CD4-positive, alpha-beta T cell treated with Interleukin-4 for 1 hour (primary cell): ENCODE measurements at places on chromosomes 7 and 10.

- DNase-seq = peak; percentile 77
Measured at GRCh38 chr7:39951226-39952194, 1.5 kb downstream of the CDK13 start.

DNA sequence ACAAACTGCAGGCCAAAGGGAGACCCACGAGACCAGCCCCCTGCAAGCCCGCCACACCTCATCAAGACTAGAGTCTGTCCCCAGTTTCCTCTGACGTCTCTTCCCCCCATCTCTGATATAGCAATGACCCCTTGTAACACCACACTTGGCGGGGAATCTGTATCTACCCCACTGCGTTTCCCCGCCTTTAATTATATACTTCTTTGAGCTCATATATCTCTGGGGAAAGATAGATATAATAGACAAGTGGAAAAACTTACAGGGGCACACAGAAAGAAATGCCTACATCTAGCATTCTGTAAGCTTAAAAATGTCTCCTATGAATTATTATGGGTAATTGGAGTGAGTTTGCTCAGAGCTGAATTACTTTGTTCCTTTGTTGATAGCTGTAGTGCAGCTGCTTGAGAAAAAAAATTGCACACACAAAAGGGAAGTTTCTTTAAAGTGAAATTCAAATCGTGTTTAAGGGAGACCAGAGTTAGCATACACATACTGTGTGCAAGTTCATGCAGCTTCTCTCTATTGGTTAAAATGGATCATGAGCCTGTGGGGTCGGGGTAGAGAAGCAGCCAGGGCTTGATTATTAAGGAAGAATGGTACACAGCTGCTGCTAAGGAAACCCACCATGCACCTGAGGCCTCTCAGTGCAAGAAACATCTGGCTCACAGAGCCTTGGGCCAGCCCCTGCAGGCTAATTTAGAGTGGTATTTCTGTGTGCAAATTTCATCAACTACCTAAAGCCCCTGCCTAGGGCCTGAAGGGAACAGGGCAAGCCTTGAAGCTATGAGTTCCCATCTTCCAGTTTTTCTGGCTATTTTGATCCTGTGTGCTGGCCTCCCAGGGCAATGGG lies 32.5 kb downstream of the CDCA7L start:
- no peak for DNase-seq

DNA sequence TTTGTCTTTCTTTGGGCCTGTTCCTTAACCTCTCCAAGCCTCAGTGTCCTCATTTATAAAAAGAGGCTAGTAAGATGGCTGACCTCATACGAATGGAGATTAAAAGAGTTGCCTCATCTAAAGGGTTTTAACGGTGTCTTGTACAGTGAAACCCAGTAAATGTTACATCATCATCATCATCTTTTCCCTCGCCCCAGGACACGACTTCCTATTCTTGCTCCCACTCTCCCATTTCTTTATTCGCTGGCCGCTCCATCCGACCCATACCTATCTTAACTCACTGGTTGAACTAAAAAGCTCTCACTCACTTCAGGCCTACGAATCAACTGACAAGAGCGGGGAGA lies 554 bp downstream of the FRA10AC1 start:
- DNase-seq = no peak

DNA sequence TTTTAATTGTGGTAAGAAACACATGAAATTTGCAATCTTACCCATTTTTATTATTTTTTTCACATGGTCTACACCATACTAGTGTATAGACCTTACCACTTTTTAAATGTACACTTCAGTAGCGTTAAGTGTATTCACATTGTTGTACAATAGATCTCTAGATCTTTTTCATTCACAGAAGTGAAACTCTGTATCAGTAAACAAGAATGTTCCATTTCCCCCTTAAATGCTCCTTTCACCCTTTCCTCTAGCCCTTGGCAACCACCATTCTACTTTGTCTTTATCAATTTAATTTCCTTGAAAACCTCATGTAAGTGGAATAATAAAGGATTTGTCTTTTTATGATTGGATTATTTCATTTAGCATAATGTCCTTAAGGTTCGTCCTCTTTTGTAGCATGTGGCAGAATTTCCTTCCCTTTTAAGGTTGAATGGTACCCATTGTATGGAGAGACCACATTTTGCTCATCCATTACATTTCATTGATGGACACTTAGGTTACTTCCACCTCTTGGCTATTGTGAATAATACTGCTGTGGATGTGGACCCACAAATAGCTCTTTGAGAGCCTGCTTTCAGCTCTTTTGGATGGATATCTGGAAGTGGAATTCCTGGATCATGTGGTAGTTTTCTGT lies 45.7 kb downstream of the SNX10 start:
- DNase-seq = no peak

- DNase-seq = no peak
Measured at GRCh38 chr7:146129997-146130396, 13.4 kb downstream of the CNTNAP2 start.

GRCh38 chr7:106050002-106050745 lies 61.9 kb downstream of the SYPL1 start:
- DNase-seq = no peak

GRCh38 chr7:95433952-95434556 lies 774 bp downstream of the PON2 start:
- no peak for DNase-seq

- DNase-seq = no peak
Measured at GRCh38 chr10:18737841-18738240, 78.6 kb downstream of the ARL5B start.

GRCh38 chr10:101558204-101558603 lies 29.9 kb downstream of the POLL start:
- peak; percentile 9 for DNase-seq

DNA sequence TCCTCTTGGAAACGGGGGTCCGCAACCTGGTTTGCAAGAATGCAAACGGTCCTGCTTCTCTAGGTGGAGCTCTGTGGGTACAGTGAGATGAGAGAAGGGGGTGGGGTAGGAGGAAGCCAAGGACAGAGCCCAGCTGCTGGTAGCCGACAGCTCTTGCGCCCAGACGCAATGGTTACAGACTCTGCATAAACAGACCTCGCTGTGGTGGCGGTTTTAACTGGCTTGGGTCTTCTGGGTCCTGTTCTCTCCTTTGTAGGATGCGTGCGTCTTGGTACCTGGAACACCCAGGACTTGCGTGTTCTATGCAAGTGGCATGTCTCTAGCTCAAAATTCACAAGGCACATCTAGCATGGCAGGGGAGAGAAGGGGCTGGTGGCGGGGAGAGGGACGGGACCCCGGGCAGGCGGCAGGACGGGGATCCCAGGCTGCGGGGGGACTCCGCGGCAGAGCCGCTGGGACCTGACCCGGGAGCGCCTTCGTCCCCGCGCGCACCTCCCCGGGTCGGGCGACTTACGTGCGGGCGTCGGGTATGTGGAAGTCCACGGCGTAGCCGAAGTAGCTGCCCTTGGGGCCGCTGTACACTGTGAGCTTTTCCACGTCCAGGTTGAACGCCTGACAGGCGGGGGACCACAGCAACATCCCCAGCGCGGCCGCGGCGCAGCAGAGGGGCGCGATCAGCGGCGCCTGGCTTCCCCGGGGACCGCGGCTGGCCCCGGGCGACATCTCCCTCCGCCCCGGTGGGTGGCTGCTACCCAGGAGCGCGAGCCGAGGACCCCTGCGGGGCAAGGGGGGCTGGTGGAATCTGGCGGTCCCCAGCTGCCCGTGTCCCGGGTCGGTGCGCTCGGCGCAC lies 448 bp downstream of the ITGA8 start:
- DNase-seq = no peak

- peak; percentile 87 for DNase-seq
Measured at GRCh38 chr7:100088621-100089457, at the start of gene COPS6. COPS6 (plus strand) TSS chr7:100088969; CDS start chr7:100088991, 22 bp downstream.

DNA sequence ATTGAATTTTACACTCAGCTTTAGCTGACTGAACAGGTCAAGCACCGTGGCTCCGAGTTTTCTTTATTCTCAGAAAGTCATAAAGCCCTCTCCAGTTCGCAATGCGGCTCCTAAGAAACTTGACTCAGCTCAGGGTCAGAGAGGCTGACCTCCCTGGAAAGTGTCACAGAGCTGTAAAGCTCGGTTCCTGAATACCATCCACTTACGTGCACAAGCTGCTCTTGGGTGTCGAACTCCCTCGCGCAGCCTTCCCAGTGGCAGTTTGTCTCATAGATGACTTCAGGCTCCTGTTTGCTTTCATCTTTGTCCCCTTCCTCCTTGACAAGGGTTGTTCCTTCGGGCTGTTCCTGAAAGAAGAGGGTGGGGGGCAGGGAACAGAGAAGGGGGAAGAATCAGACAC lies 213.7 kb downstream of the GLI3 start:
- DNase-seq = no peak

GRCh38 chr10:113754768-113755167 lies 3.3 kb downstream of the PLEKHS1 start:
- no peak for DNase-seq

DNA sequence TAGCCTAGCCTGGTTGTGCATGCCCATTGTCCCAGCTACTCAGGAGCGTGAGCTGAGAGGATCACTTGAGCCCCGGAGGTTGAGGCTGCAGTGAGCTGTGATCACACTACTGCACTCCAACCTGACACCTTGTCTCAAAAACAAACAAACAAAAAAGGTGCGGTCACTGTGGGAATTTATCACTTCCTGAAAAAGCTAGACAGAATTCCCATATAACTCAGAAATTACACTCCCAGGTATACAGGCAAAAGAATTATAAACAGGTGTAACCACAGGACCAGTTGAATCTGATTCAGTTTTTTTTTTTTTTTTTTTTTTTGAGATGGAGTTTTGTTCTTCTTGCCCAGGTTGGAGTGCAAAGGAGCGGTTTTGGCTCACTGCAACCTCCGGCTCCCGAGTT lies 3.2 kb upstream of the OGDH start:
- no peak for DNase-seq

DNA sequence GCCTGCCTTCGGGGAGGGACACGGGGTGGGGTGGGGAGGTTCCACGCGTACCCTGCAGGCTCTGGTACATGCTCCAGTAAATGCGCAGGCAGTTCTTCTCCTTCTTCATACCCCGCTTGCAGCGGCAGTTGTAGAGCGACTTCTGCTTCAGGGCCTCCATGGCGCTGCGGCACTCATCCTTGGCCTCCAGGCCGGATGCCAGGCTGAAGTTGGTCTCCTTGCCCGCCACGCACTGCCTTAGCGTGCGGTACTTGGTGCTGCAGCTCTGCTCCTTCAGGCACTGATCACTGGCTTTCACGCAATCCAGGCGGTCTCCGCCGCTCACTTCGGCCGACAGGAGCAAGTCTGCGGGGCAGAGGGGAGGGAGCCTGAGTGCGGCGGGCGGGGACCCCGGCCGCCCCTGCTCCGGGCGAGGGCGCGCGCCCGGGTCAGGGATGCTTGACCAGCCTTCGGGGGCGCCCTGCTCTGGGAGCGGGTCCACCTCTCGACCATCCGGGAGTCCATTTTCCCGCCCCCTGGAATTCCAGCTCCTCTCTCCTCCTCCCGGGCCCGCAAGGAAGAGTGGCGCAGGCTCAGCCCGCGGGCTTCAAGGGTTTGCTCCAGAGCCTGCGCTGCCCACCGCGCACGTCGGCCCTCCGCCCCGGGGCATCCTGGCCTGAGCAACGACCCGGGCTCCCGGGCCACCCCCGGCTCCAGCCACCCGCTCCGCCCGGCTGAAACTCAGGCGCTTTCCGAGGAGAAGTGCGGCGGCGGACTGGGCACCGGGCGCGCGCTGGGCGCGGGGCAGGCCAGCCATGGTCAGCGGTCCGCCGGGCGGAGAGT lies 2.0 kb downstream of the GFRA1 start:
- DNase-seq = no peak

GRCh38 chr7:155344270-155344617 lies 46.6 kb downstream of the INSIG1 start:
- DNase-seq = no peak

DNA sequence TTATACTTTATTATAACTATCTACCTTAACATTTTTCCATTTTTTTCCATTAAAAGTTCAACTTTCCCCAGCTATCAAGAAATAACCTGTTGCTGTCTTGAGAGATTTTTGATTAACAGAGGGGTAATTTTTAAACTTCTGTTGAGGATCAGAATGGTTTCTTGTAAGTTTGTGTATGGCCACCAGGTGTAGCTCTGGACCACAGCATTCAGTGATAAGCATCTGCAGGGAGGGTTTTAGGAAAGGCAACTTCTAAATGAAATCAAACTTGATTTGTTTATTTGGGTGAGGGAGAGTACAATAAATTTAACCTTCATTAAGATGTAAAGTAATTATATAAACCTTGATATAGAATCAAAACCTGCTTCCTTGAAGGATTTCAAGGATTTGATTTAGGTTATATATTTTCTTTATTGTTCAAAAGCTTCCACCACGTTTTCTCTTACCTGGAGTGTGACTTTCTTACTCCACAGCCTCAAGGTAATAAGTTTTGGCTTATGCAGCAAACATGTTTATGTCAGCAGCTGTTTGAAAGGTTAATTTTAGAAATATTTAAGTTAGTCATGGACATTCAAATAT lies 153.3 kb downstream of the STK31 start:
- DNase-seq = no peak

- no peak for DNase-seq
Measured at GRCh38 chr10:121323443-121323842, 274.8 kb downstream of the FGFR2 start.

GRCh38 chr7:148815612-148816011 lies 68.5 kb downstream of the EZH2 start:
- no peak for DNase-seq

DNA sequence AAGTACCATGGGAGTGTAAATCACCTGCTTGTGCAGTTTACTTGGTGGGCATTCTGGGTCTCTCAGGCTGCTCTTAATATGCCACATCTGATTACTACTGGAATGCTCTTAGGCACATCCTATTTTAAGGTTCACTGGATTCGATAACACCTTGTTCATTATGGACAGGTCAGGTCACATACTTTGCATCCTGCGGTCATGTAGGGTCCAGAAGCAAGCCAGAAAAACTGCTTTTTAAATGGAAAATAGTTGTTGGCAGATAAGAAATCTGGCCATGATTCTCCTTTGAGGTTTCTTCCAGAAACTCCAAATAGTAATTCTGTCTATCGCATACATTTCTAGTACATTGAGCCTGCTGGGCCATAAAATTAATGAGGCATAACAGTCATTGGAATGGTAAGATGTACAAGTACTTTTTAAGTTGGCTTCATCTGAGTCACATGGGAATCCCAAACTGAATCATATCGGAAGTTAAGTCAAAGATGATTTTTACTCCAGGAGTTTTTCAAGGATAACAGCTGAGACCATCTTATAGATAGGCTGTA lies 371.9 kb downstream of the LRRTM3 start:
- no peak for DNase-seq
